Uterus (tissue), 4 donors: ENCODE measurements at places on chromosomes 12 and 14.

DNA sequence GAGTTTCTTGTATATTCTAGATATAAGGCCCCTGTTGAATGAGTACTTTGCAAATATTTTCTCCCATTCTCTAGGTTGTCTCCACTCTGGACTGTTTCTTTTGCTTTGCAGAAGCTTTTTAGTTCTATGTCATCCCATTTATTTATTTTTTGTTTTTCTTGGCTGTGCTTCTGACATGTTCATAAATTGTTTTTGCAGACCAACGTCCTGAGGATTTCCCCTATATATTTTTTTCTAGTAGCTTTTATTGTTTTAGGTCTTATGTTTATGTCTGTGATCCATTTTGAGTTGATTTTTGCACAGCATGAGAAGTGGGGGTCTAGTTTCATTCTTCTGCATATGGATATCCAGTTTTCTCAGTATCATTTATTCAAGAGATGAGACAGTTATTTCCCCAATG lies 70.4 kb upstream of the BTG1 start:
- no peak for DNase-seq

- DNase-seq = no peak
These were observed 12.3 kb upstream of the YBX3 start for GRCh38 chr12:10735428-10735827.

GRCh38 chr12:1457901-1458300 lies 136.5 kb downstream of the FBXL14 start:
- DNase-seq = no peak

DNA sequence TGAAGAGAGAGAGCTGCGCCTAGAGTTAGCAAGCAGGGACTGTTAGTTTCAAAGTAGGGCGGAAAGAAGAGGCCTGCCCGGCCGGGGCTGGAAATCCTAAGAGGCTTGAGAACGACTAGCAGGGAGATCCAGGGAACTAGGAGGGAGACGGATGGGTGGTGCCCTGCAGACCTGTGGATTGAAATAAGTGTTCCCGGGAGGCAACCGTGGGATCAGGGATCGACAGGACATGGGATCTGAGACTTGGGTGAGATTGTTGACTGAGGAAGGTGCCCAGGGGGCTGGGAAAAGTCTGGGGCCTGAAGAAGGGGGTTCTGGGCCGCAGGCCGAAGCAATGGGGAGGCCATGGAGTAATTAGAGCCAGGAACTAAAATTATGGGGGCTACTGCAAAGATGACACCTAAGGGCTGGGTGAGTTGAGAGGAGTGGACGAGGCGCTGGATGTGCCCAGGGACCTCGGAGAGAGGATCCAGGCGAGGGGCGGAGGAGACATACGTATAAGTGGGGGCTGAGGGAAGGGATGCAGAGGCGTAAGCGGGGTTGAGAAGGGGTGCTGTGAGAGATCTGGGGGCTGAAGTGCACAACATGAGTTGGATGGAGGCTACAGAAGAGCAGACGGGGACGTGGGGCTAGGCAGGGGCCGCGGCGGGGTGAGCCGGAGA lies 635 bp downstream of the LTA4H start:
- peak; percentile 26 for DNase-seq

GRCh38 chr14:54591866-54592265 lies 24.9 kb downstream of the SAMD4A start:
- no peak for DNase-seq

GRCh38 chr12:130398100-130398848 lies 60.6 kb downstream of the PIWIL1 start:
- DNase-seq = no peak

DNA sequence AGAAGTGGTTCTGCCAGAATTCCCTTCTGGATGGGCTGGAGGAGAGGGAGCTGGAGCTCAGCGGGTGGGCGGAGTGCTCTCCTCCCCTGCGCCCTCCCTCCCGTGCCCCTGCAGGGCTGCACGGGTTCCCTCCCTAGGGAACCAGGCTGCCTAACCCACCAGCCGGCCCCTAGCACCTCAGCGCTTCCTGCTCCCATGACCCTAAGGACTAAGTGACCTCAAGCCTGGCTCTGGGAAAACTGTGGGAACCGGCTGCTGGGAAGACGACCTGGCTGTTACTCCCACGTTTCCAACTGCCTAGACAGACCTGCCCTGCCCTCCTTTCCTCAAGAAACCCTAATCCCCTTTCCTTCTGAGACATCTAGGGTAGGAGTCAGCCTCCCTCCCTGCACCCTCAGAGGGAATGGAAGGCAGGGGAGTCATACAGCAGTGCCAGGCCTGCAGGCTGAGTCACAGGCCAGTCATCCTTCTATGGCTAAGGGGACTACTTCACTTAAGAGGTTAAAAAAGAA lies 31.5 kb downstream of the SLC6A12 start:
- no peak for DNase-seq

DNA sequence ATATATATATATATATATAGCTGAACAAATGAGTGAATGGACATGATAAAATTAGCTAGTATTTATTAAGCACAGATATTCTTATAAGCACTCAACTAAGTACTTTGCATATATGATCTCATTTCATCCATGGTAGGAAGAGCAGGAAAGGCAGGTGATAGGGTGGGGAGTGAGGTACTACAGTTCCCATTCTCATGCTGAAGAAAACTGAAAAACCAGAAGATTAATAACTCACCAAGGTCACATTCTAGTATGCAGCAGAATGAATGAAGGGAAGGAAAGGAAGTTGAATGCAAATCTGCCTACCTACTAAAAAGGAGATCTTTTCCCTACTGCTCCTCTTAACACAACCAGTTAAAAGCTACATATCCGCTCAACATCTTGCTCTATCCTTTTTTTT lies 298.1 kb upstream of the TMPO start:
- no peak for DNase-seq

GRCh38 chr12:93541578-93542225 lies 30.8 kb upstream of the SOCS2 start:
- no peak for DNase-seq

- DNase-seq = no peak
These were observed 35.1 kb upstream of the BMAL2 start for GRCh38 chr12:27297566-27297965.

- no peak for DNase-seq
These were observed 1087.0 kb downstream of the BCL11B start for GRCh38 chr14:98185036-98185435.

- no peak for DNase-seq
These were observed 32.4 kb downstream of the TTC8 start for GRCh38 chr14:88856786-88857366.

GRCh38 chr12:124556896-124557501 lies 10.4 kb downstream of the NCOR2 start:
- DNase-seq = peak; percentile 29

DNA sequence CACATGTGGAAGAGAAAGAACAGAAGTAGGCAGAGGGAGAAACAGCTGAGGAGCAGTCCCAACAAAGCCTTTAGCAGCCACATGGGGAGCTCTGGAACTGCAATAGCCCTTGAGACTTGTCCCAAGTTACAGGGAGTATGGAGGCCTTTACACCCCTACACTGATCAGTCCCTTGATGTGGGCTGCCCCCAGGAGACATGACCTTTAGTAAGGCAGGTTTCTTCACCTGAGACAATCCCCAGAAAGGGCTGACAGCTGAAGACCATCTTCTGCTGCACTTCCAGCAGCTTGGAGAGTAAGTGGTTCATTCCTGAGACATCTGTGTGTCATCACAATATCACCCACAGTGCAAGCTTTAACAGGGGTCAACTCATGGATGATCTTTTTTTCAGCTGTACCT lies 8.6 kb upstream of the SNAPC1 start:
- DNase-seq = no peak

GRCh38 chr12:127293507-127294310 lies 973.3 kb upstream of the TMEM132C start:
- no peak for DNase-seq

- no peak for DNase-seq
These were observed 24.2 kb downstream of the CERS5 start for GRCh38 chr12:50142993-50143392.

DNA sequence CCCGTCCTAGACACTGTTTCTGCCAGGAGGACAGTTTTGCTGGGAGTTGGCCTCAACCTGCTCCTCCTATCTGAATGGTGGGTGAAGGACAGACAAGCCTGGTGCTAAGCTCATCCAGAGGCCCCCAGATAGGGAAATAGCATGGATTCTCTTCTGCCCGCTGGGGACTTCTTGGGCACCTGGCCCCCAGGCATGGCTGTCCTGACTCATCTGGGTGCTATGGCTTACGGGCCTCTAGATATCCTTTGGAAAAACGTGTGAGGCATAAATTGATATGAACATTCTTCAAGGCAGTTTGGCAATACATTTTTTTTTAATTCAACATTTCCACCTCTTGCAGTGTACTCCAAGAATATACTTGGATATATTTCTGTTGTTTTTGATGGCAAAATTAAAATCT lies 8.6 kb downstream of the TECPR2 start:
- no peak for DNase-seq

DNA sequence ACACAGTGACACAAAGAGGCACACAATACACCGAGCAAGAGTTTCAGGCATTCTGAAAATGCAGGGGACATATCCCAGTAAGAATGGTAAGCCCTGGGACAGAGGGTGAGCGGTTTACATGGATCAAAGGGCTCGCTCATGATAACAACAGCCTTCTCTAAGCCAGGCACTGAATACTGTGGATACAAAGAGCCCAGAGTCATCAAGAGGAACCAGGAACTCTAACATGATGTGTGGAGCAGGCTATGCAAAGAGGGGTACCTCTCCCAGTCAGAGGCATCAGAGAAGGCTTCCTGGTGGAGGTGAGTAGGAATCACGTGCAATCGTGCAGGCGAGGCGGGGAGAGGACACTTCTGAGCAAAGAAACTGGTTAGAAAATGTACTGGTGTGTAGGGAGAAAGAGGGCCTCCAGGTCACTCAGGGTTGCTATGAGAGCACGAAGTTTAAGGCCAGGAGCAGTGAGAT lies 76.9 kb upstream of the EEA1 start:
- no peak for DNase-seq

DNA sequence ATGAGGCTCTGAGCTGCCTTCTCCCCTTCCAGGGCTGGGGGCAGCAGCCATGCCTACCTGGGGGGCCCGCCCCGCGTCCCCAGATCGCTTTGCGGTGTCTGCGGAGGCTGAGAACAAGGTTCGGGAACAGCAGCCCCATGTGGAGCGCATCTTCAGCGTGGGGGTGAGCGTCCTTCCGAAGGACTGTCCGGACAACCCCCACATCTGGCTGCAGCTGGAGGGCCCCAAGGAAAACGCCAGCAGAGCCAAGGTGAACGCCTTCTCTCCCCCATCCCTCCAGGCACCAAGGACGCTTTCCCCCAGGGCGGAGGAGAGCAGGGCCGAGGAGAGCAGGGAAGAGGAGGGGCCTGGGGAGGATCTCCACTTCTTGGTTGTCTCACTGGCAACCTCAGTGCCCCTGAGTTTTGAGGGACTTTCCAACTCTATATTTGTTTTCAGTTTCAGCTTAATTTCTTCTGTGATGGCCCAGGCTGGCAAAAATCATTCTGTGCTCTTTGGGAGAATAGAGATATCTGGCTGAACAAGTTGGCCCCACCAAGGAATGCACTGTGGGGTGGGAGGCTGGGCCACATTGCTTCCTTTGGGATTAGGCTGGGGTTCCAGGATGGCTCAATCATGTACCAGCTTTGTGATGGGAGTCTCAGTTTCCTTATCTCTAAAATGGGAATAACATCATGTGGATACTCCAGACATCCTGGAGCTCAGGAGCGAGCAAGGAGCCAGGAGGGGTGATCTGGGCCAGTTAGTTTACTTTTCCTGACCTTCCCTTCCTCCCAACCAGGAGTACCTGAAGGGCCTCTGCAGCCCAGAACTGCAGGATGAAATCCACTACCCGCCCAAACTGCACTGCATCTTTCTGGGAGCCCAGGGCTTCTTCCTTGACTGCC lies 1.2 kb downstream of the KHNYN start:
- DNase-seq = peak; percentile 47

DNA sequence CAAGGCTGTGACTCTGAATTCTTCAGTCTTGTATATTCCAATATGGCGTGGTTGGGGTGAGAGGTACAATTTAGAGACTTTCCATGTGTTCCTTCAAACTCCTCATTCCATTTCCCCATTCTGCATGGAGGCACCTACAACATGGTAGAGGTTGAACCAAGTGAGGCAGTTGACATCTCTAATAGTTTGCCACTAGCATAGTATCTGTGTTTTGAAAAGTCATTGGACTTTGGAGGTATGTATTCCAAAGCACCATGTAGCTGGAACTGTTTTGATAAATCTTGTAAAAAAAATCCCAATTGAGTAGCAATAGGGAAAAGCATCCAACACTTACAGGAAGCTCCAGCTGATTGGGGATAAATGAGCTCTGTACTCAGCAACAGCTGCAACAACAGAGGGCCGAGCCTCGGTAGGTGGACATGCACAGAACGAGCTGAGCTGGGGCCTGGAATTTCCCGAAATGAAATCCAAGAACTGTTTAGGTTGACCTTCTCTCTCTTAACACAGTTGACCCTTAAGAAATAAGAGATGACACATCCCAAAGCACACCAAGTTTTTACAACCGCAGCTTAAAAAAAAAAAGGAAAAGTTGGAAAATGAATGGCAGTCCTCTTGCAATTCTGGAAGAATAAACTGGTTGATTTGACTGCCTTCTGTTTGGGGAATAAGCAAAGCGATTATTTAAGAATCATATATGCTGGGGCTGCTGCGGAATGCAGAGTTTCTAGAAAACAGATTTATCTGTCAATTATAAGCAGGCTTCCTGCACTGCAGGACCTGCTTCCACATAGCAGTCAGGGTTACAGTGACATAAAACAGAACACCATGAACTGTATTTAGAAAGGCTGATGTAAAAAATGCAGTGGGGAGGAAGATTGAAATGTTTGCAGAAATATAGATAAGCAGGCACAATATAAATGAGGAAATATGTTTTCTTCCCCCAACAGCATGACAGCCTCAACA lies 194.6 kb upstream of the KRR1 start:
- DNase-seq = peak; percentile 55

GRCh38 chr14:27256805-27257204 lies 659.0 kb upstream of the NOVA1 start:
- DNase-seq = no peak

GRCh38 chr12:69442894-69443293 lies 27.3 kb upstream of the FRS2 start:
- no peak for DNase-seq

DNA sequence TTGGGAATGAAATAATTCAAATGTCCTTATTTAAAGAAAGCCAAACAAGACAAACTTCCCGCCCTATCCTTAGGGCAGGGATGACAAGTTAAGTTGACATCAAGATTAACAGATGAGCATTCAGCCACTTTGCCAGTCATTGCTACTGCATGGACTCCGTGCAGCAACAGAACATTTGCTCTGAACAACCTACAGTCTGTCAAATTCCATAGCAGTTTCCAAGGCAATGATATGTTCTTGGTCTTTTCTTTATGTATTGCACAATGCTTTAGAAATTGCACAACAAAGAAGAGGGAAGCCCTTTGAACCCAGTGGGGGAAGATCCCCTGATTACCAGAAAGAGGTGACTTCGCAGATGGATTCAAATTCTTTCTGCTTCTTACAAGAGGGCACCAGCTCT lies 269.8 kb downstream of the BCAT1 start:
- no peak for DNase-seq

GRCh38 chr12:59158066-59158465 lies 237.8 kb upstream of the LRIG3 start:
- DNase-seq = no peak
